ENCODE measurements at places on chromosomes 3 and 15. TPM values are rescaled to one million over a fixed set of nuclear protein-coding genes. Genes with fewer than 3 reads are reported as not detected.

DNA sequence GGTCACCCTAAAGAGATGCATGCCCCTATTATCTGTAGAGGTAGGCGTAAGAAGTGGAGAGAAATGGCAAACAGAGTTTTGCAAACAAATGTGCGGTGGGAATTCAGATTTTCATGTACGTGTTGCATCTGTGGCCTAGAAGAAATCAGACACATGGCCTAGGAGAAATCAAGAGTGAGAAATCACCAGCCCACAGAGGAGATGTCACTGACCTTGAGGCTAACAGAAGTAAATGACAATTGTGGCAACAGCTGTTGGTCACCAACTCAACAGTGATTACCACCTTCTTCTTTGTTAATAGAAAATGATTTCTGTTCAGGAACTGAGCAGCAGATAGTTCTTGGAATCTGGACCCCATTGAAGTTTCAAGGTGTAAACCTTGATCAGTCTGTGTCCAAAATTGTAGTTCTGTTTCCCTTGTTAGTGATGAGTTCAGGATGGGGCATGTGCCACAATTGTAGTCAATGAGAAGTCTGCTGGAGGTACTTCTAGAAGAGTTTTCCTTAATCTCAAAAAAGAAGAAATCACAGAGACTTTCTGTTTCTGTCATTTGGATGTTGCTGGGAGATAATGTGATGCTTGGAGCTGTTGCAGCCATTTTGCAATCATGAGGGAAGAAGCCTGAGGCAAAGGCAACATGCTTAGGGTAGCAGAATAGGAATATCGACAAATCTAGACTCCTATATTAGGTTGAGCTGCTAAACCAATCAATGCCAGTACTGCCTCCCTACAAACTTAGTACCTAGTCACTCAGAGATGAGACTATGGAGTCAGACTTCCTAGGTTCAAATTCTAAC, 34.3 kb upstream of the RFTN1 start:
- no peak for DNase-seq

DNA sequence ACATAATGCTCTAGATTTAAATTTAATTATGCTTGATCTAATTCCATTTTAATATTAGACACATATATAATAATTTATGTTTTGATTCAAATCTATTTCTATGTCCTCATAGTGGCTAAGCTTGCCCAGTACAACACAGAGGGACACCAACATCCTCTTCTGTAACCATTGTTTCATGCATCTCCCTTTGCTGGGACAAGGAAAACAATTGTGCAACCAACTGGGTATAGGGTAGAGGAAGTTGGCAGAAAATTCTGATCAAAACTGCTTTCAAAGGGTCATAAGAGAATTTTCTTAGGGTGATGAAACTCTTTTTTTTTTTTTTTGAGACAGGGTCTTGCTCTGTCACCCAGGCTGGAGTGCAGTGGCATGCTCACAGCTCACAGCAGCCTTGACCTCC, 121.4 kb upstream of the SGO1 start:
- DNase-seq, result no peak

The GRAMD1C gene
- 14.4 TPM for total RNA-seq

GRCh38 chr3:12296511-12296910, 7.6 kb downstream of the PPARG start:
- no peak for DNase-seq

The WWTR1 gene
- 183 TPM for total RNA-seq

- no peak for DNase-seq
Observed at GRCh38 chr3:133238015-133238414, 161.8 kb upstream of the BFSP2 start.
